ENCODE measurements at places on chromosomes 11 and 22. TPM values are rescaled to one million over a fixed set of nuclear protein-coding genes. Genes with fewer than 3 reads are reported as not detected.

Gene PYGM
- 4.5 TPM for total RNA-seq

Gene MOGAT2
- total RNA-seq: 0.32 TPM

Gene INCENP
- total RNA-seq: 8.5 TPM

Gene TSGA10IP
- not detected for total RNA-seq

Gene OR5B21
- total RNA-seq: not detected

Gene OR2AG2
- total RNA-seq: 0.44 TPM

Gene OR8D4
- not detected for total RNA-seq

Gene TEF
- total RNA-seq: 26.6 TPM

Gene RASL10A
- 4.7 TPM for total RNA-seq

Gene KCNK7
- 0.33 TPM for total RNA-seq

Gene STK33
- 1.2 TPM for total RNA-seq

Gene OR52I1
- not detected for total RNA-seq

Gene GDPD4
- total RNA-seq: not detected

Gene MFRP
- not detected for total RNA-seq

Gene DUSP8
- total RNA-seq: 0.80 TPM

Gene ZBED5
- 29.0 TPM for total RNA-seq

Gene OR51E2
- not detected for total RNA-seq

Gene ARHGAP1
- 33.8 TPM for total RNA-seq

Gene GUCY1A2
- 5.3 TPM for total RNA-seq

Gene RIMBP3B
- 0.16 TPM for total RNA-seq

Gene TMEM45B
- total RNA-seq: not detected

Gene ARHGAP32
- 19.8 TPM for total RNA-seq

Gene SLC25A18
- 18.7 TPM for total RNA-seq

Gene CRYBB3
- 0.66 TPM for total RNA-seq

Gene ARL2
- total RNA-seq: 154 TPM

Gene TRPC6
- total RNA-seq: 6.2 TPM

Gene GRM5
- not detected for total RNA-seq

Gene ESAM
- total RNA-seq: 19.8 TPM

Gene OR6T1
- total RNA-seq: not detected

Gene BTG4
- not detected for total RNA-seq

Gene MISFA
- not detected for total RNA-seq

Gene MB
- 10.0 TPM for total RNA-seq

Gene PARVA
- total RNA-seq: 50.5 TPM

Gene KDM4D
- total RNA-seq: 1.2 TPM

Gene CNTN5
- total RNA-seq: not detected

Gene GP1BB
- 1.3 TPM for total RNA-seq

Gene SCN3B
- 2.6 TPM for total RNA-seq

Gene CERK
- 37.3 TPM for total RNA-seq

Gene C11orf86
- not detected for total RNA-seq

Gene HPX
- total RNA-seq: 25.2 TPM

Gene CSF2RB
- total RNA-seq: 3.8 TPM

Gene NRIP3
- 0.96 TPM for total RNA-seq

Gene APOA4
- 0.33 TPM for total RNA-seq

Gene MICAL2
- 30.9 TPM for total RNA-seq

Gene INS
- not detected for total RNA-seq

Gene NAALADL1
- 19.2 TPM for total RNA-seq

Gene HBE1
- not detected for total RNA-seq

Gene SCGB1A1
- not detected for total RNA-seq

Gene CCDC87
- total RNA-seq: not detected

Gene MRGPRF
- 21.3 TPM for total RNA-seq

Gene HIC2
- 3.3 TPM for total RNA-seq

Gene SMC1B
- total RNA-seq: not detected

Gene TPBGL
- not detected for total RNA-seq

Gene RRP7A
- total RNA-seq: 25.6 TPM

Gene ROM1
- total RNA-seq: 11.5 TPM

Gene DTX4
- total RNA-seq: 7.5 TPM

Gene OR10A4
- total RNA-seq: not detected

Gene IGSF9B
- 0.64 TPM for total RNA-seq

Gene MAPK11
- total RNA-seq: 5.7 TPM

Gene SCN4B
- 3.7 TPM for total RNA-seq
